ENCODE measurements at places on chromosomes 5 and 9. TPM values are rescaled to one million over a fixed set of nuclear protein-coding genes. Genes with fewer than 3 reads are reported as not detected.

Gene ADAMTS19
- 0.02 TPM for polyA plus RNA-seq

Gene IGIP
- 5.4 TPM for polyA plus RNA-seq

Gene PCDHB12
- 0.71 TPM for polyA plus RNA-seq

Gene IRX2
- polyA plus RNA-seq: 30.0 TPM

Gene OR1Q1
- not detected for polyA plus RNA-seq

Gene ADRB2
- polyA plus RNA-seq: 11.0 TPM

Gene GALNT12
- 13.9 TPM for polyA plus RNA-seq

Gene CTNND2
- polyA plus RNA-seq: 0.32 TPM

Gene CCL27
- polyA plus RNA-seq: 0.05 TPM

Gene SPATA31A3
- polyA plus RNA-seq: not detected

Gene NEUROG1
- polyA plus RNA-seq: not detected

Gene C8G
- polyA plus RNA-seq: 0.90 TPM

Gene ARSI
- 0.91 TPM for polyA plus RNA-seq

Gene IFNB1
- 0.05 TPM for polyA plus RNA-seq

DNA sequence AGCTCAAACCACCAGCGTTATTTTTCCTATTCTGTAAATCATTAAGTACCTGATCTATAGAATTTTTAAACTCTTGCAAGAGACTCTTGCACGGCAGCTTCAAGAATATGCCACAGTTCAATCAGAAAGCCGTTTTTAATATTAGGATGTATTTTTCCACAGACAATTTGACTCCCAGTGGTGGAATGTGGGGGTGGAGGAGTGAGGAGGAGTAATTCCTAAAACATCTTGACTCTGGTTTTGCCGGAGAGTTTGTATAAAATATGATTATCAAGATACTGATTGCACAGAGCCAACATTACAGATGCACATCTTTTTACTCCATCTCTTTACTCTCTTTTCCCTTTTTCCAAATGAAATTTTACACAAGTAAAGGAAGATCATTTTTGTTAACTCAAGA, 288.3 kb downstream of the ENC1 start:
- DNase-seq: no peak

DNA sequence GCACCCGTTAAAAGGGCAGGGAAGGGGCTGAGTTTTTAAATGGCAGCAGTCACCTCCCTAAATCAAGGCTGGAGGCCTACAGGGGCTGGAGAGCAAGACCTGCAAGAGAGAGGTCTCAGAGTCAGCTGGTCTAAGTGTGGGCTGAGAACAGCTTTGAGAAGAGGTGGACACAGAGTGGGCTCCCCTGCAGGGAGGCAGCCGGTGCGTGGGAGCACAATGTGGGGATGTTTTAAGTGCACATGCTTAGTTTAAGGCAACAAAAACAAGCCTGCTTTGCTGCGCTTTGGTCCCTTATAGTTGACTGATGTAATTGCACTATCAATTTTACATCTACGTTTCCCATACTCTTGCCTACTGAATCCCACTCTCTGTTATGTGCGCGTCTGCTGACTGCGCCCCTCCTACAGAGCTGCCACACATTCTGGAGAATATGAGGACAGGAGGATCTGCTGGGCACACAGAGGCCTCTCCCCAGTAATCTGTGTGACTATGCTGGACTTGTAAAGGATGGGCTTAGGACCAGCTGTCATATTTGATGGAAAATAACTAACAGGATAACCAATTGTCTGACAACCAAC, 62.0 kb upstream of the ICE1 start:
- DNase-seq: no peak

- no peak for DNase-seq
Measured at GRCh38 chr5:83654427-83654994, 66.1 kb downstream of the HAPLN1 start.

- DNase-seq: no peak
Measured at GRCh38 chr5:97628807-97629206, 445.8 kb upstream of the RIOK2 start.

DNA sequence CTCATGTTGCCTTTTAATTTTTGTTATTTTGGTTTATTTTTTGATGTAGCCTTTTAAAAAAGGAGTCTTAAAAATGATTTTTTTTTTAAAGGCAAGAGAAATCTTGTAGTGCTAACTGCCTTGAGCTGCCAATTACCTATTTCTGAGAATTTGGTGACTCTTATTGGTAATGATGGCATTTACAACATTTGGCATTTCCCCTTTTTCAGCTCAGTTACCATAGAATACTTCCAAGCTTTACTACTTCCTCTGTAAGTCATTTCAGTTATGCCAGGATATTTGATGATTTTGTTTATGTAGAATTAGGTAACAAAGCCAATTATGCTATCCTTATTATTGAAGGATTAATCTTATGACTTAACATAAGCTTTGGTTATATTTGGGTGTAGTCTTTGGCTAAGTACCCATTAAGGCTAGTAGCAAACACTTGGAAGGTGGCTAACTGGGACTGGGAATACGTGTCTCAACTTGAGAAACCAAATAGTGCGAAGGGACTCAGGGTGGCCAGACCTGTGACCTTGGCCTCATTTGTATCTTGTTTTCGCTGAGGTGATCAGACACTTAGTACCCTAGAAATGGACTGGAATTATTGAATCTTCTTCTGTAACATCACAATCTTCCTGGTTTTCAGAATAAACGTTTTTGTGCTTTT, 27.7 kb downstream of the CDC37L1 start:
- no peak for DNase-seq

GRCh38 chr9:133876144-133876543, 116.0 kb downstream of the VAV2 start:
- DNase-seq: no peak

GRCh38 chr5:113748403-113748802, 234.9 kb downstream of the YTHDC2 start:
- no peak for DNase-seq

DNA sequence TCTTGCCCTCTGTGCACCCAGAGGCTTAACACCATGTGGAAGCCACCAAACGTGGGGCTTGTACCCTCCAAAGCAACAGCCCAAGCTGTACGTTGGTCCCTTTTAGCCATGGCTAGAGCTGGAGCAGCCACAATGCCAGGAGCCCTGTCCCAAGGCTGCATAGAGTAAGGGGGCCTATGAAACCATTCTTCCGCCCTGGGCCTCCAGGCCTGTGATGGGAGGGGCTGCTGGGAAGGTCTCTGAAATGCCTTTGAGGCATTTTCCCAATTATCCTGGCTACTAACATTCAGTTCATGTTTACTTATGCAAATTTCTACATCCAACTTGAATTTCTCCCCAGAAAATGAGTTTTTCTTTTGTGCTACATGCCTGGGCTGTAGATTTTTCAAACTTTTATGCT, 33.8 kb downstream of the CHSY3 start:
- no peak for DNase-seq

GRCh38 chr5:148454576-148454975, 70.8 kb downstream of the FBXO38 start:
- no peak for DNase-seq

DNA sequence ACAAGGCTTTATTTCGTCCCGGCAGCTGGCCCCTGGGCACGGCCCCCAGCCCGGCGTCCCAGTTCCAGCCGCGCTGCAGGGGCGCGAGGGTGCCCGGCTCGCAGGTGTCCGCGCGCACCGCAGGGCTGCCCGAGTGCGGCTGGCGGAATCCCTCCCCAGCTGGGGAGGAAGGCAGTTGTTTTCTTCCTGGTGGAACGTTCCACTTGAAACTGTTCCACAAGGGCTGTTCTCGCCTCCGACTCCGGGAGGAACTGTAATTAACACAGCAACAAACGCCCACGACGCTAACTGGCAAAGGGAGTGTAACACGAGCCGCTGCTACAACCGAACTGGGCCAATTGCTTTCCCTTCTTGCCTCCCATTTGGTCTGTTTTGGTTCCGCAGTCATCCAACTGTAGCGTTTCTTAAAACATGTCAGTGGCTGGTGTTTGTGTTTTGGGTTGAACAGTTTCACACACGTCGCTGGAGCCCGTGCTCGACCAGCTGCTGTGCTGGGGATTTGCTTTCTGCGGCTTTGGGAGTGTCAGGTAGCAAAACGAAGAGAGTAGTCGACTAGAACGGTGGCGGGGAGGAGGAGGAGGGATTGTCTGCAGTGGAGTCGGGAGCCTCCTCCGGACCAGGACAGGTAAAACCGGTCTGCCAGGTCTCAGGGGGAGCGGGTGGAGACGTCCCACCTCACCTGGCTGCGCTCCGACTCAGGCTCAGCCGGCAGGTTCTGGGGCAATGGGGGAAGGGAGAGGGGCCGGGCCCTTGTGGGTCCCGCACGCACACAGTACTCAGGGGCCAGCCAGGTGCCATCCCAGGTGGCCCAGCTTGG, 131.6 kb upstream of the NIPBL start:
- peak; percentile 77 for DNase-seq

- DNase-seq: no peak
Measured at GRCh38 chr5:61969347-61969746, 336.7 kb upstream of the KIF2A start.

DNA sequence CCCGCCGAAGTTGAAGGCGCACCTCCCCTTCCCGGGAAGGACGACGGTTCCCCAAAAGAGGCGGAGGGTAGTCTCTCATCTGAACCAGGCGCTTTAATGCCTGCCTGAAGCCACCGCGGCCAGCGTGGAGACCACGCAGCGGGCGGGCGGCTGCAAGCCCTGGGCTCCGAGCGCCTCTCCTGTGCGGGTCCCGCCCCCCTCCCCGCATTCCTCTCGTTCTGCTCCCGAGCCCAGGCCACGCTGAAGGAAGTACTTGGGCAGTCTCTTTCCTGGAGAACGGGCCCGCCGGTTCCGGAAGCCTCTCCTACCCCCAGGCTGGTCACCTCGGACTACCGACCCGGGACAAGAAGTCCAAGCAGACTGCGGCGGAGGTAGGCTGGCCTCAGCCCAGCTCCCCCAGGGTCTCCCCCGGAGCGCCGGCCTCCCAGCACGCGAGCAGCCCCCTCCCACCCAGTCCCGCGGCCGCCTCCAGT, 571 bp downstream of the PPIC start:
- DNase-seq: peak; percentile 63

DNA sequence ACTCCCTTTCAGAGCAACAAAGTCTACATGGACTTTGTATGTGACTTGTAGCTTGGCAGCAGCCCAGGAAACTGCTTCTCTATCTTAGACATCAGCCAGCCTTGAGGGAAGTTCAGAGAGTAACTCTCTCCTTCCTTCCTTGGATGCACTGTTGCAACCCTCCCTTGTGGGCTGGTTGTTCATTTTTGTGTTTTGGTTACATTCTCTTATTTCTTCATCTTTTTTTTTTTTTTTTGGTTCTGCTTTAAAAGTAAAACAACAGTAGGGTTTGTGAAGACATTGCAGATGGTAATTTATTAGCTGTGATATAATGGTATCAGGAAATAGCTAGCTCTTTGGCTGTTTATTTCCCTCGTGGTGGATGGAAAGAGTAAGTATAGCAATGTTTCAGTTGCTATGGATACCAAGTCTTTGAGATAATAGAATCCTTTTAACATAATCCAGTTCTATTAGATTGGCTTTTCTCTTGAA, 97.9 kb upstream of the MAMDC2 start:
- peak; percentile 94 for DNase-seq

- DNase-seq: no peak
Measured at GRCh38 chr9:125931211-125931610, 184.0 kb downstream of the PBX3 start.

DNA sequence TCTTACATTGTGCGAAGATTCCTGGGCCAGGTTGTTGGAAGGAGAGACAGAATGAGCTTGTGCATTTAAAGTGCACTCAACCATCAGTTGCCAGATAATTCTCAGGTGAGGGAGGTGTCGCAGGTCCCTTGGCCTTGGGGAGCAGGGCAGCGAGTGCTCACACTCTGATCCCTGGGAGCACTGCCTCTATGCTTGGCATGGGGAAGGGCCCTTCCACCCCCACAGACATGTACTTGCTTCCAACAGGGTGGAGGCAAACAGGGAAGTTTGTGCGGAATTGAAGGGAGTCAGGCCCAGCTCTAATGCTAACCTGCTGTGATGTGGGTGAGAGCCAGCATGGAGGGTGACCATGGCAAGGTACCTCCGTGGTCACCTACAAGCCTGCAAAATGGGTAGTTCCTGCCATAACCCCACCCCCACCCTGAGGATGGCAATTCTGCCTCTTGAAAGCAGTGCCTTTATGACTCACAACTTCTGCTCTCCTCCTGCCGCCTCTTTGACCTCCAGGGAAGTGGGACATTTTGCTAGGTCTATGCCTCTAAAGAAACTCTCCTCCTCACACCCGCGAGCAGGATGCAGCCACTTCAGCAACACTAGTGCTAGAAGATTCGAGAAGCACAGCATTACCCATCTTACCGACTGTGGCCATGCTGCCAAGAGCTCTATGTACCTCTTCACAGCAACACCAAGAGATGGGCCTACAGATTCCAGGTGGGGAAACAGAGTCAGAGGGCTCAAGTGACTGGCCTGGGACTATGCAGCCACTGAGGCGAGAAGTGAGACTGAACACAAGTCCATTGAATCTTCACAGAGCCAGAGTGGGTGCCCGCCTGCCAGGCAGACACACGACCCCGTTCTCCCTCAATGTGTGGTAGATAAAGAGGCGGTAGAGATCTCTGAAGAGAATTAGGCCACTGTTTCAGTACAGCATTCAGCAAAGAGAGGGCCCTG, 22.1 kb upstream of the SLC25A51 start:
- no peak for DNase-seq

DNA sequence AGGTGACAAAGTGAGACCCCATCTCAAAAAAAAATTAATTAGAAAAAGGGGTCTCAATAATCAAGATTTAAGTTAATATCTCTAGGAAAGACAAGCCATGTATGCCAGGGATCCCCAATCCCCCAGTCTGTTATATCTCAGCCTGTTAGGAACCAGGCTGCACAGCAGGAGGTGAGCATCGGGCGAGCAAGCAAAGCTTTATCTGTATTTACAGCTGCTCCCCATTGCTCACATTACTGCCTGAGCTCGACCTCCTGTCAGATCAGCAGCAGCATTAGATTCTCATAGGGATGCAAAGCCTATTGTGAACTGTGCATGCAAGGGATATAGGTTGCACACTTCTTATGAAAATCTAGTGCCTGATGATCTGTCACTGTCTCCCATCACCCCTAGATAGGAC, 116.8 kb downstream of the TARS1 start:
- DNase-seq: no peak

GRCh38 chr5:105789246-105789645, 1881.5 kb downstream of the EFNA5 start:
- DNase-seq: no peak

DNA sequence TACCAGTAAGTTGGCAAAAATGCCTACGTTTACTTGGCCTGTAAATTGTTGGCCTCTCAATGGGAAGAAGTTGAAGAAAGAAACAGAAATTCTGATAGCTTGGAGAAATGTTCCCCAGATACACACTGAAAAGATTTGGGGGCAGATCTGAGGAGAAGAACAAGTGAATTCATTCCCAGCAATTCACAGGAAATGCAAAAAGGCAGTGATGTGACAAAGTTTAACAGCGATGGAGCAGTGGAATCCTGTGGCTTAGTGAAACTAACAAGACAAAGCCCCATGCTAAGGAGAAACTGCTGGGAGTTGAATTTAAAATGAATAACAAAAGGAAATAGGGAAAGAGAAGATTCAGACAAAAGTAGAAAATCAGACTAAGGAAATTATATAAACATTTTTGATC, 213.2 kb upstream of the EDIL3 start:
- DNase-seq: no peak

GRCh38 chr5:56465769-56466135, 232.6 kb upstream of the ANKRD55 start:
- DNase-seq: no peak

GRCh38 chr9:133968966-133969617, 23.0 kb downstream of the VAV2 start:
- peak; percentile 61 for DNase-seq

GRCh38 chr5:102737161-102737560, 17.9 kb upstream of the PAM start:
- no peak for DNase-seq

- no peak for DNase-seq
Measured at GRCh38 chr5:137609127-137609526, 110.0 kb upstream of the SPOCK1 start.

- DNase-seq: no peak
Measured at GRCh38 chr5:137280656-137281055, 218.5 kb downstream of the SPOCK1 start.

GRCh38 chr9:28073270-28073669, 500.0 kb upstream of the C9orf72 start:
- DNase-seq: peak; percentile 55

Measured in lung (tissue), 17 donors.